D721Med (cell line): ENCODE measurements at places on chromosomes 3 and 15.

DNA sequence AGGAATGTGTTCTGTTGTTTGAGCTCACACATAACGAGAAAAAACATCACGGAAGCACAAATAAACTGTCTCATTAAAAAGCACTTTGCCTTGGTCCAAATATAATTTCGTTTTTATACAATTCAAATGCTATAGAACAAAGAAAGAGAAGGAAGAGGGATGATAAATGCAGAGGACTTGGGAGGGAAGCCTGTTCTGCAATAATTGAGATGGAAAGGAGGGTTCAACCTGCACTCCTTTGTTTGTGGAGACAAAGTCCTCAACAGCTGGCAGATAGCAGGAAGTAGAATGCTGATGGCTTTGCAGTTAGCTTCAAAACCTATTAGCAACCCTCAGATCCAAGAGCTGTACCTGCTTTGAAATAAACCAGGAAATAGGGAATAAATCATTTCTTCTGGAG is 1010.8 kb downstream of the FHIT start:
- DNase-seq: no peak

- DNase-seq: no peak
Observed at GRCh38 chr3:12461097-12461649, 23.1 kb upstream of the TSEN2 start.

DNA sequence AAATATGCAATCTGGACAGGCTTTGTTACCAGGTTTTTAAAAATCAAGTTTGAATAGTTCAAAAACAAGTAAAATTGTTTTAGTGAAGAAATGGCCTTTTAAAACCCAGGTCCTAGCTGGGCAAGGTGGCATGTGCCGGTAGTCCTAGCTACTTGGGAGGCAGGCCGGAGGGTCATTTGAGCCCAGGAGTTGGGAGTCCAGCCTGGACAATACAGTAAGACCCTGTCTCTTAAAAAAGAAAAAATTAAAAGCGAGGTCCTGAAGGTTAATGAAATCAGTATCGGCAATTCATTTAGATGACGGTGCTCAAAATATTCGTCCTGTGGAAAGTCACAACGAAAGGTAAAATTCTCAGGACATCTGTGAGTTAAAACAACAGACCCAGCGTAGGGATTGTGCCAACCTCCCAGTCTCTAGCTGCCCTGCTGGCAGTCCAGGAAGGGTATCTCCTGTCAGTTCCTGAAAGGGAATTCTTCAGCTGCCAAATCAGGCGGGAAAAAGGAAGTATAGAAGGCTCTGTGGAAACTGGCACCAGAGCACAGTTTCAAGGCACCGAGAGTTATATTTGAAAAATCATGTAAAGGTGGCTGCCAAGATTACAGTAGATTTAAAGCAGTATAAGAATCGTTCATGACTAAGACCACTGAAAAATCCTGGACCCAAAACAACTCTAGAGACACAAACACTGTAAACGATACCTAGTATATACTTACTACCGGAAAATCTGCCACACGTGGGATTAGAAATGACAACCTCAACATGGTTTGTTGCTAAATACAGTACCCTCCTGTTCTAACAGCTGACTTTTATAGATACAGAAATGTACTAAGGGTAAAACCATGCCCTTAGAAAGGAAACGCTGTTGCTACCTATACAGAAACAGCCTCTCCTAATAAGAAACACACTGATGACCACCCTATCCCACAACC is 1.2 kb upstream of the ABHD17C start:
- no peak for DNase-seq

- no peak for DNase-seq
Observed at GRCh38 chr3:172354931-172355499, 93.2 kb downstream of the GHSR start.

DNA sequence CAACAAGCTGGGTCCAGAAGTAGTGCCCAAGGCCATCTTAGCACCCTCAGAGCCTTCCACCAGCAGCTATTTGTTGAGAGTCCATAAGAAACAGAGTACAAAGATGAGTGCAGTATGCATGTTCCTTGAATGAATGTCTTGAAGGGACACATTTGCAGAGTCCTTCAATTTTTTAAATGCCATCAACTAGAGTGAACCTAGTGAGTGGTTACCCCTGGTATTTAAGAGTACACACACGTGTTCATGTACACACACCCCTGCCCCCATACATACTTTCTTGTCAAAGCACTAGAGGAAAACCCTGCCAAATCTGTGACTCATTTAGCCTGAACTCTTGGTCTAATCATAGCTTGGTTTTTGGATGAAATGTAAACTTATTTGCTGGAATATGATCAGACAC is 84.5 kb upstream of the GALNT15 start:
- no peak for DNase-seq

DNA sequence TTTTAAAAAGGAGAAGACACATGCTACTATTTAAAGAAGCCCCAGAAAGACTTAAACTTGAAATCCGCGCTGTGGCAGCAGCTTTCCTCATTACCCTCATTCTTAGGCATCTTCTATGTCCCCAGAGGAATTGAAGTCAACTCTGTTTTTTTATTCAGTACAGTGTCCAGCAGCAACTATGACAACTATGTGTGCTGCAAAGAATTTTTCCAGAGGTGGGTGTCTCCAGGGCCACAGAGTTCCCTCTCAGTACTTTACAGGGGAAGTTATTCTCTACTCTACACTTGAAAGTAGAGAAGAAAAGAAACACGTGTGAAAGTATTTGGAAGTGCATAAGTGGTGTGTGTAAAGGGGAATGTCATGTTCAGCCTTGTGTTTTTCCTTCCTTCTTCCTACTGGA is 32.0 kb downstream of the GATM start:
- no peak for DNase-seq

- DNase-seq: no peak
Observed at GRCh38 chr3:188326968-188327367, 173.0 kb downstream of the LPP start.

- DNase-seq: no peak
Observed at GRCh38 chr3:144491333-144491732, 519.7 kb downstream of the DIPK2A start.

GRCh38 chr3:56976651-56977560 is 83.6 kb upstream of the SPATA12 start:
- no peak for DNase-seq

DNA sequence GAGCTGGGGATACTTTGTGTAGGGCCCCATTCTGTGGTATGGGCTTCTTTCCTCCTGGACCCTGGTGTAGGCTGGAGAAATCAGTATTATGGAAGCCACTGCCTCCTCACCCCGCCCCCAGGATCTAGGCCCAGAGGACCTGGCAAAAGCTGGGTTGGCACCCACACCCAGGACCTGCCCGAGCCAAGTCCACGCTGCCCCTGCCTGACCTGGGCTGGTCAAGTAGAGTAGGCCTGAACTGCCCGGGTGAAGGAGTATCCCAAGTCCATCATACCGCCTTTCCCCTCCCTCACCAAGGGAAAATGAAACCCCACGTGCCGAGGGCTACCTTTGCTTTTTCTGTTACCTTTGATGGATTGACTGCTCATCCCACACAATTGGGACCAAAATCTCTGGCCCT is 37.7 kb upstream of the TRAK1 start:
- no peak for DNase-seq

DNA sequence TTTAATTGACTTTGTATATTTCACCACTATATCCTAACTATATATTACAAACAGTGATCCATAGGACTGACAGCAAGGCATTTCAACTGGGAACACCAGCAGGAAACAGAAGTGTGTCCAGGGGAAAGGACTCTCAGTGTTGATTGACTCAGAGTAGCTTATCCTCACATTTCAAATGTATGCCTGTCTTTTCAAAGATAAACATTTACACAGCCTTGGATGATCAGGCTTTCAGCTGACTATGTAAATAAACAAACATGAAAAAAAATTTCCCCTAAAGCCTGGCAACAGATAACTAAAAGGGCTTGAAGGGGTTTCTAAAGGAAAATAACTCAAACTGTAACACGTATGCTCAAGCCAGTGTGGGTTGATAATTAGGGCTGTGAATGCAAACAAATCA is 321.8 kb downstream of the TBC1D5 start:
- DNase-seq: no peak

- no peak for DNase-seq
Observed at GRCh38 chr15:78170848-78171773, 21.9 kb downstream of the IDH3A start.

GRCh38 chr3:48919215-48920138 is 835 bp downstream of the ARIH2 start:
- no peak for DNase-seq

DNA sequence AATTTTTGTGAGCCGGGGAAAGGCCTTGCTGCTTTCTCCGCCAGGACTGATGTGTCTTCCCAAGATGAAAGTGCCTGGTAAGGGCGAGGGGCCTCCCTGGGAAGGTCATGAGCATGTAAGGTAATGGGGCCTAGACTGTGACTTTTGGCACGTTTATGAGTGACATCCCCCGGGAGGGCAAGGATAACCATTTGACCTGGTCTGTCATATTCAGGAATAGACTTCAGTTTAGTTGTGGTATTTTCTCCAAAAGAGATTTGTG is 631 bp upstream of the CNBP start:
- DNase-seq: no peak

DNA sequence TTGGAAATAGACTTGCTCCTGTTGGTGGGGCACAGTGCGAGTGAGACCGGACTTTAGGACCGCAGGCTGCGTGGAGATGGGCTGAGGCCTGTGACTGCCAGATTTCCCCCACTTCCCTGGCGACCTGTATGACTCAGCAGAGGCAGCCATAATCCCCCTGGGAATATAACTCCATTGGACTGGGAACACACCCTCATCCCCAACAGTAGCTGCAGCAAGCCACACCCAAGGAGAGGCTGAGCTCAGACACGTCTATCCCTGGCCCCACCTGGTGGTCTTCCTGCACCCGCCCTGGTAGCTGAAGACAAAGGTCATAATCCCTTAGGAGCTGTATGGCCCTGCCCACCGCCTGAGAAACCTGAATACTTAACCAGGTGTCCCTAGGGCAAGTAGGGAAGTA is 42.6 kb downstream of the DZIP1L start:
- no peak for DNase-seq

- no peak for DNase-seq
Observed at GRCh38 chr3:138833899-138834595, 681 bp downstream of the PIK3CB start.

DNA sequence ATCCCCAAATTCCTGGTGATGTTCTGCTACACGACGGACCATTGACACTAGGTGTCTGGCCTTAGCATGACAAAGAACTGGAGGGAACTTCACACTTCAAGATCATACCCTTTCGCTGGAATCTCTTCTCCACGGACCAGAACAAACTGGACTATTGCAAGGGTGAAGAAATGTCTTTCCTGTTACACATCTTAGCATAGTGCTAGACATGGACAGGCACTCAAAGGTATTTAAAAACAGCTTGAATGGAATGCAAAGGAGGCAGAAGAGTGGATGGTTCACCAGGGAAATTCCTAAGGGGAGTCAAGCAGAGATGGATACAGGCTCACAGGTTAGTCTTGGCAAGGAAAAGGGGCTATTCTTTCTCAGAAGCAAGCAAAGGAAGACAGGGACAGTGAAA is 33.5 kb upstream of the PDZRN3 start:
- no peak for DNase-seq

GRCh38 chr15:43529587-43530345 is 12.4 kb downstream of the MAP1A start:
- no peak for DNase-seq

DNA sequence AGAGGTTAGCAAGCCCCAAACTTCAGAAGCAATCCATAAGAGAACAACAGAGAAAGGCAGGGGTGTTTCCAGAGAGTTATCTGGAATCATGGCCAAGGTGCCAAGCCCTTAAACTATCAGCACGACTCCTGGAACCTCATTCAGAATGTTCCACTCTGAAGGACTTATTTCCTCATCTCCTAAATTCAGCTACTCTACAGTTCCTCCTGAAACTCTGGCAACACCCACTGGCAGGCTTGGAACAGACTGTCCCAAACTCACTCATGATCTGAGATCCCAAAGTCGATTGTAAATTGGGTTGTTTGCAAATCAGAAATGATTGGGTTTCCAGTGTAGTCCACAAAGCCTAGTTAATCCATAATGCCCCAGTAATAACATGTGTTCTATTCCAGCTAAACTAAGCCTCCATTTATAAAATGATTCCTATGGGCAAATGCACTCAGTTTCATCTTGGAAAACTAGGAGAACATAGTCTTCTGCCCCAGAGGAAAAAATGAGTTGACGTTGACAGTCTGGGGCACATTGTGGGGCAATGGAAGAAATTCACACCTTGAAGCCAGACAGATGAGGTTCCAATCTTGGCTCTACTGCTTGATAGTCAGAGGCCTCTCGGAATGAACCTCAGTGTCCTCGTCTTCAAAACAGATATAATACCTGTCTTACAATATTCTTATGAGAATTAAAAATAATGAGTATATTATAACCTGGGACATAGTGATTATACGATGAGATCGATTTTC is 65.9 kb downstream of the SLCO2A1 start:
- no peak for DNase-seq

- no peak for DNase-seq
Observed at GRCh38 chr15:77059786-77060361, 11.0 kb downstream of the TSPAN3 start.

DNA sequence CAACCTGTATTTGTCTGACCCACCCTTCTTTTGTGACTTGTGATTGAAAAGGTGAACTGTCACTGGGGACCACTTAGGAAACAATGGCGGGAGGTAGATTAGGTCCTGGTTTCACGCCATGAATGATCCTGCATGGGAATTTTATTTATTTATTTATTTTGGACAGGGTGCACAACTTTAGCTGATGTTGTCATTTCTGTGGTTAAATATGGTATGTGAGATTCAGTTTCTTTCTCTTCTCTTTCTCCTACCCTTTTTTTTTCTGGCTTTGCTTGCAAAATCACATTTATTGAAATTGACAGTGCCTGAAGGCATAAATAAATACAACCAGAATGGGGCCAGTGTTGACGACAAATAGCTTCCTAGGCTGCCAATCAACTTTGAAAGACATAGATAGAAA is 18.0 kb upstream of the HTR3E start:
- no peak for DNase-seq

- no peak for DNase-seq
Observed at GRCh38 chr15:35690698-35691116, 144.7 kb upstream of the DPH6 start.

DNA sequence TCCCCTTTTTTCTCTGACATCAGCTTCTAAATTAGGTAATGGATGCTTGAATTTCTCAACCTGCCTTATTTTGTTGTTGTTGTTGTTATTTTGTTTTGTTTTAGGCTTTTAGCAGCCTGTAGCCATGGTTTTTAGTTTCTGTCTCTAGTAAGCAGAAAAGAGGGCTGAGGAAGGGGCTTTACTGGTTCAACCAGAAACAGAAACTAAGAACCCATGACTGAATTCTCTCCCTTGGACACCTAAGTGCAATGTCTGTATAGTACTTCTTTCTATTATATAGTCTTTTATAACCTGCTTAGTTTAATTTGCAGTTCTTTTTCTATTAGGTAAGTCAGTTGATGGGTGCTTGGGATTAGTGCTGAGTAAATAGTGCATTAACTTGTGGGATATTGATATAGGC is 129.0 kb downstream of the BBX start:
- DNase-seq: no peak

DNA sequence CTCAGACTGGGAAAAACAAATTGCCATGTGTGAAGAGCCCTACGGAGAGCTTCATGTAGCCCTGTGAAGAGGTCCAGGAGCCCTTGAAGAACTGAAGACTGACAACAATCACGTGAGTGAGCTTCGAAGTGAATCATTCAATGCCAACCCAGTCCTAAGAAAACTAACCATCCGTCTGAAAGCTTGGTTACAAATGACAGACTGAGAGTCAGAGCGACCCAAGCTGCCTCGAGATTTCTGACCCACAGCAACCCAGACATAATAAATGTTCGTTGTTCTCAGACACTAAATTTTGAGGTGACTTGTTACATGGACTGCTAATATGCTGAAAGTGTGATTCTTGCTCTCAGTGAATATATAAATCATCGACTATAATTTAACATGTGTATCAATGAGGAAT is 987.2 kb upstream of the ROBO1 start:
- DNase-seq: no peak

- DNase-seq: no peak
Observed at GRCh38 chr3:87621667-87622066, 345.3 kb upstream of the POU1F1 start.
